Stimulated activated CD8-positive, alpha-beta memory T cell treated with anti-CD3 and anti-CD28 coated beads, Interleukin-15, amount 100 ng/mL, for 48 hours (primary cell): ENCODE measurements at places on chromosomes 4 and X.

- no peak for DNase-seq
Observed at GRCh38 chr4:120009731-120010130, 56.9 kb downstream of the MAD2L1 start.

DNA sequence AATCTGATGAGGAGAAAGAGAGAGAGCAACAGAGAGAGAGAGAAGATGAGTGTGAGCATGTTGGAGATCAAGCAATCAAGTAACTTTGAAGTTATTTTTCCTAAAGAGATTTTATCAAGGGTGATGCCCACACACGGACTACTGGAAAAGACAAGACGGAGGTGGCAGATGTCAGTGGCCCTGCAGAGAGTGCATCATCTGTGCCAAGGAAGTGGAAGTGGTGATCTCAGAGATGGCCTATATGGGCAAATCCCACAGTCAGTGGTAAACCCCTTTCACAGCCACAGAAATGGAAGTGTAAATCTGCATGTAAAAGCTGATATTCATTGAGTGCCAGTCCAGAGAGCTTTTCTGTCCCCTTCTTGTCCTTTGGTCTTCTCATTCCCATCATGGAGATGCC lies 577.2 kb upstream of the AADAT start:
- DNase-seq: no peak

- no peak for DNase-seq
Observed at GRCh38 chr4:4869731-4870571, 10.5 kb downstream of the MSX1 start.

DNA sequence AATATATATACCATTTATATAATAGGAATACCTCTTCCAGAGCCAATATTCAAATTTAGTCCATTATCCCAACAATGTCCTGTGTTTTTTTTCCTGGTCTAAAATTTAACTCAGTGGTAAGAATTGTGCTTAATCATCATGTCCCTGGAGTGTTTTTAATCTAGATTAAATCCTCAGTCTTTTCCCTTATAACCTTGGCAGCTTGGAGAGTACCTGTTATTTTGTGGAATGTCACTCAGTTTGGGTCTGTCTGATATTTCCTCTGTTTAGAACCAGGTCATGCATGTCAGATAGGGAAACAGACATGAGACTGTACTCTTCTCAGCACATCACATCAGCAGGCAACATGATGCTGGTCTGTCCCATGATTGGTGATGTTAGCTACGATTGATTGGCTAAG lies 96.6 kb downstream of the HPGD start:
- no peak for DNase-seq

- DNase-seq: no peak
Observed at GRCh38 chrX:21176921-21177571, 197.2 kb upstream of the CNKSR2 start.

DNA sequence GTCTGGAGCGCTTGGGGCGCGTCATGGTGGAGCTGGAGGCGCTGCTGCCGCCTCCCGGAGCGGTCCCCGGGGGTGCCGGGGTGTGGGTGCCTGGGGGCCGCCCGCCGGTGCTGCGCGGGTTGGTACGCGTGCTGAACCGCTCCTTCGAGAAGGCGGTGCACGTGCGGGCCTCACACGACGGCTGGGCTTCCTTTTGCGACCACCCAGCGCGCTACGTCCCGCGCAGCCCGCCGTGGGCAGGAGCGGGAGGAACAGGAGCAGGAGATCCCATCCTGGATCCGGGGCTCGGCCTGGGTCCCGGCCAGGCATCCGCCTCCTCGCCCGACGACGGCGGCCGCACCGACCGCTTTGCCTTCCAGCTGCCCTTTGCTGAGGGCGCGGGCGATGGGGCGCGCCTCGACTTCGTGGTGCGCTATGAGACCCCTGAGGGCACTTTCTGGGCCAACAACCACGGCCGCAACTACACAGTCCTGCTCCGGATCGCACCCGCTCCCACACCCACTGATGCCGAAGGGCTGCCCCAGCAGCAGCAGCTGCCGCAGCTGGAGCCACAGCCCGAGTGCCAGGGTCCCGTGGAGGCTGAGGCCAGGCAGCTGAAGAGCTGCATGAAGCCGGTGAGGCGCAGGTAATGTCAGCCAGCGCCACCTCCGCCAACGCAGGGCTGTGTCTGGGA lies 792 bp downstream of the PPP1R3F start:
- DNase-seq: no peak

DNA sequence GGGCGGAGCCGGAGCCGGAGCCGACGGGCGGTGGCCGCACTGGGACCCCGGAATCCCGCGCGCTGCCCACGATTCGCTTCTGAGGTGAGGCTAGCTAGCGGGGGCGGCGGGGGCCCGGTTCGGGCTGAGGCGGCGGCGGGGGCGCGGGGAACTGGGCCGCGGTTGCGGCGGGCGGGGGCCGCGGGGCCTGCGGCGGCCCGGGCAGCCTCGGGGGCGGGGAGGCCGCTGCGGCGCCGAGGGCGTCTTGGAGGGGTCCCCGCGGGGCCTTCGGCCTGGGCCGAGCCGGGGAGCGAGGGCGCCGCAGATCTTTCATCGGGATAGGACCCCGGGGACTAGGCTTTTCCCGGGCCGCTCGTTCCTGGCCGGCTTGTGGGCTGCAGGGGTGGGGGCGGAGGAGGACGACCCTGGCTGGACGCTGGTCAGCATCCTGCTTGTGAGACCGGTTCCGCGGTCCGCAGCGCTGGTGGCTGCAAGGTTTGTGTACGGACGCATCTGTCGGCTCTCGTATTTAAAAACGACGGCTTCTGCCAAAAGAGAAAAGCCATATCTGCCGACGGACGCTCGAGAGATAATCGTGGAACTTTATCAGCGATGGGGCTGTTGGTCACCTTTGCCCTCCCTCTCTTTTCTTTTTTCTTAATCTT lies 419 bp downstream of the ADD1 start:
- no peak for DNase-seq

GRCh38 chr4:174528226-174528625 lies 5.9 kb upstream of the HPGD start:
- DNase-seq: no peak

DNA sequence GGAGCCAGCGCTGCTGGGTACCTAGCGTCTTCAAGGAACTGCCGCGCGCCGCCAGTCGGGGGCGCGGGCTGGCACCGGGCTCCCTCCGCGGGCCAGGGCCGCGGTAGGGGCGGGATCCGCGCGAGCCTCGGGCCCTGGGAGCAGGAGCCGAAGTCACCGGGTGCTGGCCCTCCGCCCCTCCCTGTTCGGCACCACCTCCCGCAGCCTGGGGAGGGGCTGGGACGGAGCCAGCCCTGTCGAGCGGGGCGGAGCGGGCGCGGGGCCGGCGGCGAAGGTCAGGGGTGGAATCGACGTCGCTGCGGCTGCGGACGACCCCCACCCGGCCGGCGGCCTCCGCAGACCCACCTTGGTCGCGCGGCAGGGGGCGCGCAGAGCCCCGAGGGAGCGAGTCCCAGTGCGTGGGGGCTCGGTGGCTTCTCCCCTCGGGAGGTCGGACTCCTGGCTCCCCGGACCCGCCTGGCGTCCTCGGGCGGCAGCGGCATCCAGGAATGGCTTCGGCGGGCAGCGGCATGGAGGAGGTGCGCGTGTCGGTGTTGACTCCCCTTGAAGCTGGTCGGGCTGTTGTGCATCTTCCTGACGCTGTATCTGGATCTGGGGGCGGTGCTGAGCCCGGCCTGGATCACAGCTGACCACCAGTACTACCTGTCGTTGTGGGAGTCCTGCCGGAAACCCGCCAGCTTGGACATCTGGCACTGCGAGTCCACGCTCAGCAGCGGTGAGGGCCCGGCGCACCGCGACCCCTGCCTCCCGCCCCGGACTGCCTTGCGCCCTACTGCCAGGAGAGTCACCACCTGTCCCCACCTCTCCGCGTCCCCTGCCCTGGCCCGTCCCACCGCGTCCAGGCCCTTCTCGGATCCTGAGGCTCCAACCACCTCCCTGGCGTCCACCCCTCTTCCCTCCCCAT lies 50.5 kb upstream of the FAM47C start:
- no peak for DNase-seq

DNA sequence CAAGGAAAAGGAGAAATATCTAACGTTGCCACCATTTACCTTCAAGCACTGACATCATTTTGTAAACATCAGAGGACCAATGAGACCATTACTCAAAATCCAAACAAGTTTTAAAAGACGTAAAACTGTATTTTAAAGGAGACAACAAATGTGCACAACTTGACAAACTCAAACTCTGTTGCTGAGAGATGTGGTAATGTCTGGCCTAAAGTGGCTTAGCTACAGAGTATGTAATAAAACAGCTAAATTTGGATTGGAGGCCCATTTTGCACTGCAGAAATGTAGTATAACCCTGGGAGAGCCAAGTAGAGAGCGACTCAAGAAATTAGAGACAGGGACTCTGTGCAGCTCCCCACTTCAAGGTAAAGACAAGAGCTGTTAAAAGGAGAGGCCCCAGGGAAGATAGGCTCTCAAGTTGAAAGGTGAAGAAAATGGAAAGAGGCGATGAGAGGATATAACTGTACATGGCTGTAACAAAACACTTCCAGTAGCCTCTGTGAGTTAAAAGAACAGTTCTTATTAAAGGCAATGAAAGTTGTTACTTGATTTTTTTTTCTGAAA lies 20.3 kb downstream of the UNC5C start:
- no peak for DNase-seq

- DNase-seq: peak; percentile 12
Observed at GRCh38 chr4:120922381-120923206, at the start of gene PRDM5. Gene PRDM5, minus strand, starts transcription at chr4:120922726. Its CDS starts 118 bp downstream, at chr4:120922608.

- DNase-seq: no peak
Observed at GRCh38 chr4:155966731-155967395, 13.2 kb upstream of the CTSO start.

DNA sequence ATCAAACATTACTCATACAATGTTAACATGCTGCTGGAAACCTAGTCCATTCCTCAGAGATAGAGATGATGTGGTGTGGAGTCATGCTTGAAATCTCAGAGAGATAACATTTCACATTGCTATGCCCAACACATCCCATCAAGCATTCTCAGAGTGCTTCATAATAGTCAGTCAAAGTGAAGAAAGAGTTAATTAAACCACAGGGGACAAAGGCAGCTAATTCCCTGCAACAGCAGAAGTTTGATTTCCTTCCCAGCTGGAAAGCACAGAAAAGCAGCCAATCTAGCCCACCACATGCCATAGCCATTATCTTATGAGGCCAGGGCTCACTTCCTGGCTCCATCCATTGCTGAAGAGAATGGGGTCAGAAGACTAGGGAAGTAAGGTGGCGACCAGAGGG lies 8.9 kb downstream of the KDR start:
- DNase-seq: no peak

- no peak for DNase-seq
Observed at GRCh38 chrX:19893727-19894126, 6.3 kb upstream of the SH3KBP1 start.

DNA sequence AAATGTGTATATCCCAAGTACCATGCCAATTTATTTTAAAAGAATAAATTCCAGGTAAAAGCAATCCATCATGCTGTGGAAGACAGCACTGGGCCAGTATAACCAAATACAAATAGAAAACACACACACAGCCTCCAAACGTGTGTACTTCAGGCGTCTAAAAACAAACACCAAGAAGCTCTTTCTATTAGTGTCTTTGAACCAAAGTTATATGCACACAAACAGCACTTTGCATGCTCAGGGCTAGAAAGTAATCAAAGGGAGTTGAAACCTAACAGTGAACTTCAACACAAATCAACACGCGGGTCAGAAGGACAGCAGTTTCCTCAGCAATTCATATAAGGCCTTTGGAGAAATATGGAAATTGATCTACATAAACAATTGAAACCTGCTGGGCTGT lies 15.4 kb downstream of the GASK1B start:
- DNase-seq: no peak

DNA sequence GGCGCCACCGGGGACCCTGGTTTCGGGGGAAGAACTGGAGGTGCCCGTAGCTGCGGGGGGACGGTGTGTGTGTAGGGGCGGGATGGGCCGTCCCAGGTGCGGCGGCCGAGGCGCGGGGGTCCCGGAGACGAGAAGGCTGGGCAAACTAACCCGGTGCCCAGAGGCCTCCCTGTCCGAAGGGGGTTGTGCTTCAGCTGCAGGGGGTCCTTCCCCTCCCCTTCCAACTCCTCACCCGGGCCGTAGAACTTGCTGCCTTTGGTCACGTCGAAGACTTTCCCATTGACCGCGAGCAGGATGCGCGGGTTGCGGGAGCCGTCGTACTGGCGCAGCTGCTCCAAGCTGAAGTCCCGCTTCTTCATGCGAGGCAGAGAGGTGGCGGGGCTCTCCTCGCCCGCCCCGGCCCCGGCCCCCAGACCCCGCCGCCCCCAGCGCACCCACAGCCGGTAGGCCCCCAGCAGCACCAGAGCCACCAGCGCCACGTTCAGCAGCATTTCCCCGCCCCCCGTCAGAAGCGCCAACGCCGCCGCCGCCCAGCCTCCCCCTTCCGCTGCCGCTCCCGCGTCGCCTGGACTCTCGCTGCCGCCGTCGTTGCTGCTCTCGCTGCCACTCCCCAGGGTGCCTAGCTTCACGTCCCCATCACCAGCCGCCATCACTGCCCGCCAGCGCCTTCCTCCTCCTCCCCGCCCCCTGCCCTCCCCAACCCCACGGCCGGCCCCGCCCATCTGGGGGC lies at the start of gene PGRMC2:
PGRMC2 (minus strand) TSS at position 673 of the 730 bp plus-strand sequence; CDS start at position 650, 23 bp downstream.
- no peak for DNase-seq

DNA sequence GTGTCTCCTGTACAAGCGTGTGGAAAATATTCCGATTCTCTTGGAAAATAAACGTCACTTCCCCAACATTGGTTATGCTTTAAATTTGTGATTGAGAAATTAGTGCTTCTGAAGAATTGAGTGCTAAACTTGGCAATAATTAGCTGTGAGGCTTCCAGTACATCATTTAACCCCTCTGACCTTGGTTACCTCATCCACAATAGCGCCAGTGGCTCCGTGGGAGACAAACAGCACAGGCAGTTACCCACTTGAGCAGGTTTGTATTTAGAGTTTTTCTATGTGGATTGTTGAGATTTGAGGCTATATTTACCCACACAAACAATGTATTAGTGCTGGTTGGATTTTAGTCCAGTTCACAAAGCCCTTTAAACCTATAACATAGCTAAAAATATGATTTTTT lies 476.5 kb downstream of the NKX6-1 start:
- no peak for DNase-seq

GRCh38 chr4:24002330-24002966 lies 112.6 kb upstream of the PPARGC1A start:
- no peak for DNase-seq

GRCh38 chr4:159117968-159118367 lies 15.1 kb downstream of the RAPGEF2 start:
- DNase-seq: no peak

DNA sequence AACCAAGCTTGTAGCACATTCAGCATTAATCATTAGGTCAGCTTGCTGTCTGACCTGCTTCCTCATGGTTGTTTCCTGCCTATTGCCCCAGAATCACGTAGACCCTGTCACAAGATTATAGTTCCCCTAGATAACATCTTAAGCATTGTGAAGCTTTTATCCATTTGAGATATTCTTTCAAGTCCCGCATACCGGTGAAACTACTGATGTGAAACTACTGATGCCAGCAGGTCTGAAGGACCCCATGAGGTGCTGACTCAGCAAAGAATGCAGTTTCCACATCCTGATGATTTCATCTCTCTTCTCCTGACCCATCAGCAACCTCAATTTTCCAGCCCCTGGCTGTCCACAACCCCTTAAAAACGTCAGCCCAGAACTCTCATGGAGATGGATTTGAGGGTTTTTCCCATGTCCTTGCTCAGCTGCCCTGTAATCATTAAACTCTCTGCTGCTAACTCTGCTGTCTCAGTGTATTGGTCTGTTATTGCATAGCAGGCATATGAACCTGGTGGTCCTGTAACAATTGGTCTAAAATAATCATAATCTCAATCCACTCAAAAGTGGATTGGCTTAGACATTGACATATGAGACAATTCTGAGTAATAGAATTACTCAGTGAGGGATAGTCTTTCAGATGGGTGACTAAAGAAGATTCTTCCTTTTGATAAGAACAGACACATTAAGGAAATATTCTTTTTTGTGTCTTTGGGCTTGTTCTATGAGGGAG lies 26.3 kb upstream of the UBA6 start:
- no peak for DNase-seq

GRCh38 chrX:119419146-119419545 lies 20.0 kb downstream of the SLC25A43 start:
- DNase-seq: no peak
